Stimulated activated CD8-positive, alpha-beta memory T cell treated with anti-CD3 and anti-CD28 coated beads, Interleukin-12 subunit alpha, Interleukin-12 subunit beta, amount 100 ng/mL, for 1 hour (primary cell): ENCODE measurements at places on chromosomes 6 and 20.

GRCh38 chr20:45857882-45858216 lies 435 bp downstream of the ZSWIM3 start:
- DNase-seq, result no peak

DNA sequence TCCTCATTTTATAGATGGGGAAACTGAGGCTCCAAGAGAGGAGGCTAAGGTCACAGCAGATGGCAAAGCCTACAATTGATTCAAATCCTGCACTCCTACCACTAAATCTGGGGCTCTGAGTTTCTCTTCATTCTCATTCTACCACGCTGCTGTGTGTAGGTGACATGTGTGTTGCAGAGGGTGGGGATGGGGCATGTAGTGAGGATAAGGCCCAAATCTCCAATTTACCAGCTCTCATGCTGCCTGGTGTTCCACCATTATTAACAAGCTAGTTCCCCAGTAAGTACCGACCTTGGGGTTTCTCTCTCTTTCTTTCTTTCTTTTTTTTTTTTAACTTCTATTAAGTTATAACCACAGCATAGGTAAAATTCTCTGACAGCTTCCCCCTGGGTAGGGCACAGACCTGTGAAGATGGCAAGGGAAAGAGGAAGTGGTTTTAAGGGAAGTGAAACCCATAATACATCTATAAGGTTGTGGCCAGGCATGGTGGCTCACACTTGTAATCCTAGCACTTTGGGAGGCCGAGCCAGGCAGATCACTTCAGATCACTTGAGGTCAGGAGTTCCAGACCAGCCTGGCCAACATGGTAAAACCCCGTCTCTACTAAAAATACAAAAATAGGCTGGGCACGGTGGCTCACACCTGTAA lies 13.0 kb upstream of the MATN4 start:
- DNase-seq, result no peak

- DNase-seq, result no peak
These were observed 770 bp downstream of the ULBP3 start for GRCh38 chr6:150068151-150068550.

DNA sequence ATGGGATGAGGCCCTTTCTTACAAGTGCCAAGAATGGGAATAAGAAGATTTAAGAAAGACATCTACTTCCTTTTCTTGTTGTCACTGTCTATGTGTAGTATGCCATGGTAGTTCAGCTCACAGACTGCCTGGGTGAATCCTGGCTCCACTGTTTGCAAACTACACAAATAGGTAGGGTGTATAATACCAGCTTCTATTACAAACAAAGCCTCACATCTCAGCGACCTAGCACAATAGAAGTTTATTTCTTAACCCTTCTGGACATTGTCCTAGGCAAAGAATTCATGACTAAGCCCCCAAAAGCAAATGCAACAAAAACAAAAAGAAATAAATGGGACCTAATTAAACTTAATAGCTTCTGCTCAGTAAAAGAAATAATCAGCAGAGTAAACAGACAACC lies 74.5 kb downstream of the LINC00237 start:
- DNase-seq, result no peak

GRCh38 chr6:135465307-135465706 lies 32.2 kb downstream of the AHI1 start:
- no peak for DNase-seq

DNA sequence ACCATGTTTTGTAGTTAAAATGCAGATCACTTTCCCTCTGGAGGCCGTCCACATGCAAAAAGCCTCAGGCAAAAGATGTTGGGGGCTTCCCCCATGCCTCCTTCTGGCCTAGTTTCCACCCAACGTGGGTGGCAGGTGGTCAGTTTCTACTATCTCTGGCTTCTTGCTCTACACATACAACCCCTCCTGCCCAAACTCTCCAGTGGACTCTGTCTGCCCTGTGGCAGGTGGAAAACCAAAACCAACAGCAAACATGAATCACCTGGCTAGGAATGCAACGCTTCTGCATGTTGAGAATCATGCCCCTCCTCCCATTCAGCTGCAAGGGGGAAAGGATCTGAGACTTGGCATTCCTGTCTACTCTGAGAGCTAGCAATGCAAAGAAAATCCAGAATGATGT lies 94.8 kb downstream of the MBOAT1 start:
- DNase-seq, result no peak

- no peak for DNase-seq
These were observed 72.6 kb upstream of the F13A1 start for GRCh38 chr6:6393069-6393529.

- DNase-seq, result no peak
These were observed 137.0 kb upstream of the RIN2 start for GRCh38 chr20:19621072-19621471.

DNA sequence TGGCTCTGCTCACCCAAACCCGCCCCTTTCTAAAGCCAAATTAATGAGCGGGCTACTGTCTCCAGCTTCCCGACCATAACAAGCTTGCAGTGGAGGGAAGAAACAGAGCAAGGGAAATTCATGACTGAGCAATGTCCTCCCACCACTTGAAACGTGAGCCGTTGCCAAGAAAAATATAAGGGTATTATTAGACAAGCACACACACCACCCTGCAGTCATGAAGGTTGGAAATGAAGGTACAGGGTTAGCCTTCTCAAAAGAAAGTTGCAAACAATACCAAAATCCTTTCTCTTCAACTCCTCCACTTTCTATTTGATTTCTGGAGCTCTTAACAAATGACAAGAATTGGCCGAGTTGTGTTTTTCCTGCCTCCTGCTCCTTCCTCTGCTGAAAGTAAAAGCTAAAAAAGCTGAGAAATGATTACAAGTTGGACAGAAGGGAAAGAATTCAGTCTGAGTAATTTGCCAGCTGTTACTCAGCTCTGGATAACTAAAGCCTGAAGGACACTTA lies 151.1 kb upstream of the B3GAT2 start:
- no peak for DNase-seq

- DNase-seq, result no peak
These were observed 6.1 kb upstream of the SIRPD start for GRCh38 chr20:1563598-1563997.

DNA sequence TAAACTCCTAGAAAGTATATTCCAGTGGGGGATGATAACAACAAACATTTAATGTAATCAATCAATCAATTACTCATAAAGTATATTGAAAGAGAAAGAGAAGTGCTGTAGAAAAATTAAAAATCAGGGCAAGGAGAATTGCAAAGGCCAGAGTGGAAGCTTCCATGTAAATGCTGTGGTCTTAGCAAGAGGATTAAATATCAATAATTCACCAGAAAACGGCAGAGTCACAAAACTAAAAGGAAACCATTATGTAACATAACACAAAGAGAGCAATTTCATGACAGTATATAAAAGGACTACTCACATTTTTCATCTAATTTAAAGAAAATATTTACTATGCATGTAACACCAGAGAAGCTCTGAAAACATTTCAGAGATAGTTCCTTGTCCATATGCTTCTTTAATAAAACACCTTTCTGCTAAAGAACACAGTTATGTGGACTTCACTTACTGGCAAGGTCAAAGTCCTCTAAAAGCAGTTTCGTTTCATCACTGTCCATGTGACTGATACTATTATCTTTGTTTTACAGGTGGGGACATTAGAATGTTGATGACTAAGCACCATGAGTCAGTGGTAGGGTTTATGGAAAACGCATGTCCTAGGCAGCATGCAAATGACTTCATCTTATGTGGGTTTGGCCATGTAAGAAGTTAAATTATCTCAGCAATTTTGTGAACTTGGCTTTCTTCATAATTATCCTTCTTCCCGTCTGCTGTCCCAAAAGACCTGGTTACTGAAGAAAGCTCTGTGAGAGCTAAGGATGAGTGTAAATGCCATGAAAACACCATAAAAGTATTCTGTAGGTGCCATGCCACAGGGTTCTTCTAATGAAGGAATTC lies 185.8 kb upstream of the TENT5A start:
- DNase-seq, result no peak

DNA sequence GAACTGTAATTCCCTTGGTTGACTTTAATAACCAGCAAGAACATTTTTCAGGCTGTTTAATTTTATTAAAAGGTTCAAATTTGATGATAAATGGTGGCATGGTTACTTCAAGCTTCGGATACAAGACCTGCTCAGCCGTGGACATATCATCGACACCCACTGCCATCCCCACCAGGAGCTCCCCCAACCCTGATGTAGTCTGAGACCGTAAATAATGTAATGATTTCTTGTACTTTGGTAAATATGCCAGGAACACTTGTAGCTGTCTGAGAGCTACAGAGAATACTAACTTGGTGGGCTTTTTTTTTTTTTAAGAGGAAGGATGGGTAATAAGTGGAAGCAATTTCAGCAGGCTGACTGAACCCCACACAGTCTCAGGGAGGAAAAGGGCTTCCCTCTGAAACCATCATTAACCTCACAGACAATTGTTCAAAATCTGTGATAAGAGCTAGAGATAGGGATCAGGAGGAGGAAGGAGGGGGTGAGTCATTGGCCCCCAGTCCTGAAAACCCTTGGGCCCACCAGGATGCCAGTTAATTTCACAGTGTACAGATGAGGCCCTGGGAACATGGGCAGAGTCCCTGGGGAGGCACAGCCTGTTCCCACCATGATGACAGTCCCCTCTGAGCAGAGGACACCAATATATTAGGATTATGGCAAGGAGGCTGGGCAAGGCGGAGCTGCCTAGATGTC lies 56.0 kb downstream of the APCDD1L start:
- no peak for DNase-seq

GRCh38 chr20:48241482-48241881 lies 456.2 kb upstream of the SULF2 start:
- no peak for DNase-seq

DNA sequence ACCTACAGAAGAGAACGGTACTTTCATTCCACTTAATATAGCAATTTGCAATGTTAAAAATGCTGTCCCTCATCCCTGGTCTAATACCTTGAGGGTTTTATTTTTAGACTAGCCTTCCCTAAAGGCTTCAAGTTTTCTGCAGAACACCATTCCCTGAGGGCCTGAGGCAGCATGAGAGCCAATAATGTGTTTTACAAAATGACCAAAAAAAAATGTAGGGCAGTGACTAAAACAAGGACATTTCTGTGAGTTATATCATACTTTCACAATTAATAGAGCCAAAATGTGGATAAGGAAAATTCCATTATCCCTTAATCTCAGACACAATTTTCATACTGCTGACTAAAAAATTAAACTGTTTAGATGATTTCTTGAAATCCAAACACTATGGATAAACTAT lies 22.7 kb downstream of the GPR63 start:
- no peak for DNase-seq

DNA sequence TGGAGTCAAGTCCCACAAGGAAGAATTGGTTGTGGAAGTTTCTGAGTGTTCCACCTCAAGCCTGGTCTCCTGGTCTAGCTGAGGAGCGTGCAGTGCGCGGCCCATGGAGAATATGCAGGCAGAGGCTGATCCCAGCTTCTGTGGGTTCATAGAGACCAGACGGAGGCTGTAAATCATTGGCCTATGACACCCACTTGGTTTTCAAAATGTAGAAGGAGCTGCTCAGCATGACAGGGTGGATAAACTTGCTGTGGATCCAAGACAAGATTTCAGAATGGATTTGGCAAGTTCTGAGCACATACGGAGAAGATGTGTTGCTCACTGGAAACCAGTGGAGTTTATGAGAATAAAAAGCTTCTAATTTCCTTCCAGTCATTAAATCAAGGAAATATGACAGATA lies 744 bp downstream of the KIF25 start:
- DNase-seq, result no peak

DNA sequence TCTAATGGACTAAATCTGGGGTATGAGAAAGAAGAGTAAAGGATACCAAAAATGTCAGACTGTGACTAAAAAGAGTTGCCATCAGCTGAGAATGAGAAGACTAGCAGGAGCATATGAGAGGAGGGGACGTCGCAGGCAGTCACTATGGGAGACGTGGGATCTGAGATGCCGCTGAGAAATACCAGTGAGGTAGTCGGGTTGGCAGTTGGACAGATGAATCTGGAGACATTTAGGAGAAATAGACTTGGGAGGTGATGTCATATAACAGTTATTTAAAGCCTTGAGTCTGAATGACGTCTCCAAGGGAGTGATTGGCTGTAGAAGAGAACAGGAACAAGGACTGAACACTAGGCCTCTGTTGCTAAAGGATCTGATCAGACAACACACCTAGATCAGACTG lies 51.5 kb upstream of the TRIM26 start:
- DNase-seq, result no peak

DNA sequence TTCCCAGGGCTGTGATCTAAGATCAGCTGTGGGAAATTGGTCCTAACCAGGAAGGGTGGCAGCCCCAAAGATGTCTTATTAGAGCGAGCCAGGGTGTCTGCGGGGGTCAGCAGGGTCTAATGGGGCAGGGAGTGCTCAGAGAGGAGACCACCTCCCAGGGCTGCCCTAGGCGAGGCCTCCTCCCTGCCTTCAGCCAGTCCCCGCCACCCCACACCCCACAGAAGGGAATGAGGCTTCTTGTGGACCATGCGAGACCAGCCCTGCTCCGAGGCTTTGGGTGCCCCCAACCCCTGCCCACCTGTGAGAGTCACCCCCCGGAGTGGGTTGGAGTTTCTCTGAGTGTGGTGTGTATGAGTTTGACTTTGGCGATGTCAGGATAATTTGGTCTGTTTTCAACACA lies 37.8 kb downstream of the SYNJ2 start:
- no peak for DNase-seq

DNA sequence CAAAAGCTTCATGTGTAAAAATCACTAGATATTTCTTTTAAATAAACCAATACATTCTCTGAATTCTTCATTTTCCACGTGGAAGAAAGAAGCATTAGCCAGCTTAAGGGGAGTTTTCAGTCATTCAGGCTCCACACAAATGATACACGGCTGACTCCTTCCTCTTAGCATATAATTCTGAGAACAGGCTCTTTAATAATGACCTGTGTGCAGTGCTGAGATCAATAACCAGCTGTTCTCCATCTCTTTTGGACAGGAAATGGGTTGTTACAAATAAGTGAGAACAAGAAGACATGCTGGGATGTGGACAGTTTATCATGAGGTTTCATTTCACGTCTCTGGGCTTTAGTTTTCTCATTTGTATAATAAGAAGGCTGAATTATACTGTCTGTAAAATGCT lies 146.9 kb upstream of the C6orf118 start:
- no peak for DNase-seq

- no peak for DNase-seq
These were observed 92.3 kb upstream of the BEND6 start for GRCh38 chr6:56862415-56863175.

DNA sequence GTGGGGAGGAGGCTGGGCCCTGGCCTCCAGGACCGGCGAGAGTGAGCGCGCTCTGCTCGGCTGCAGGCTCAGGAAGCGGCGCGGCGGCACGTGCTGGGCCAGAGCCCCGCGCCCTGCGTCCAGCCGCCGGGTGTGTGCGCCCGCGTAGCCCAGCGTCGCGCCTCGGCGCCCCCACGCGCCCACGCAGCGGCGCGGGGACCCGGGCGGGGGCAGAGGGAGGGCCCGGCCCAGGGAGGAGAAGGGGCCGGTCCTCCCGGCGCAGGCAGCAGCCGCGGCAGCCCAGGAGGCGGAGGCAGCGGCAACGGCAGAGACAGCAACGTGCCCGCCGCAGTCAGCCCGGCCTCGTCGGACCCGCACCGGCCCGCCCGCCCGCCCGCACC lies at the start of gene EYA2:
Gene EYA2 (plus strand): TSS at position 265 of the 380 bp plus-strand sequence. CDS start 95,168 bp downstream, outside the sequence.
- DNase-seq, result no peak

- DNase-seq, result no peak
These were observed 308.4 kb upstream of the GJE1 start for GRCh38 chr6:141824350-141824749.
